T1000 (cell line): ENCODE measurements at places on chromosomes 4 and X.

DNA sequence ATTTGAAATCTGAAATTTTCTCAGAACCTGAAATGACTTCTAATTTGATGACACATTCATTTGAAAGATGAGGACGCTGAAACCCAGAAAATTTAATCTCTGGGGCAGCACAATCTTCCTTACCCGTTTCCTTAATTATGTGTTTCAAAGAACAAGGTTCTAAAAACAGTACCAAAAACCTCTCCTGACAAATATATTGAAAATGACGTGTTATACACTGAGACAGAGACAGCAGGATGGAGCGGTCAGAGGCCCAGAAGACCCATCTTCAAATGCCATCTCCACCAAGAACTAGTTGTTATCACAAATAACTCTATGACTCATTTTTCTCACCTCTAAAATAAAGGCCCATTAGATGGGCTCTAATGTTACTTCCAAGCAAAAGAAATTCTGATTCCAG, 177.3 kb downstream of the NSUN7 start:
- DNase-seq = no peak

DNA sequence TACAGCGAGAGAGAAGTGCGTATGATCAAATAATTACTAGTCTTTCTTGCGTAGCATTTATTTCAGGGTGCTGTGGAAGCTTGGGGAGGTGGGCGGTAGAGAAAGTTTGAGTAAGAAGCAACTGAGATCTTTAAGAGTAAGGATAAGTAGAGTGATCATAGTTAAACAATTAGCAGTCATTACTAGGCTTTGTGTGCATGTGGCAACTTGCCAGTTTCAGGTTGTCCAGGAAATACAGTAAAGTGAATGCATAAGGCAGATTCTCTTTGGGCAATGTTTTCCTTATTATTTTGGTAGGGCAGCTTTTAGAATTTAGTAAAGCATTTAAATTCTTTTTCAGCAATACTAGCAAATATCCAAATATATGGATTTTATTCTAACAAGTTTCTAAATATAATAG, 57.0 kb downstream of the HPGDS start:
- DNase-seq = no peak

- DNase-seq = no peak
Observed at GRCh38 chrX:150012647-150013381, 74.5 kb upstream of the EOLA2 start.

DNA sequence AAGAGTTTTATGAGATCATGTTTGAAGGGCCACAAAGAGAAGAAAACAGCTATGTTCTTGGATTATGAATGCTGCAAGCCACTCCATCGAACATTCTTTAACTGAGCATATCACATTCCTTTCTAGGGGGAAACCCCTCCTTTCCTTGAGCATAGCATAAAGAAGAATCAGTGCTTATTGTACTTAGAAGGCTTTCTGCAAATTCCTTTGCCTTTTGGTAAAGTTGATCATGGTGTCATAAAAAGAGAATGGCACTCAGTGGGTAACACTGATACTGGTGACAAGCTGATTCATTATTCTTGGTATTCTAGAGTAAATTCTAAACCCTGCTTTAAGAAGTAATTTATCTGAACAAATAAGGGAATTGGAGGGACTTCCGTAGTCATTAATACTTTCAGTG, 88.5 kb upstream of the GPR34 start:
- no peak for DNase-seq

DNA sequence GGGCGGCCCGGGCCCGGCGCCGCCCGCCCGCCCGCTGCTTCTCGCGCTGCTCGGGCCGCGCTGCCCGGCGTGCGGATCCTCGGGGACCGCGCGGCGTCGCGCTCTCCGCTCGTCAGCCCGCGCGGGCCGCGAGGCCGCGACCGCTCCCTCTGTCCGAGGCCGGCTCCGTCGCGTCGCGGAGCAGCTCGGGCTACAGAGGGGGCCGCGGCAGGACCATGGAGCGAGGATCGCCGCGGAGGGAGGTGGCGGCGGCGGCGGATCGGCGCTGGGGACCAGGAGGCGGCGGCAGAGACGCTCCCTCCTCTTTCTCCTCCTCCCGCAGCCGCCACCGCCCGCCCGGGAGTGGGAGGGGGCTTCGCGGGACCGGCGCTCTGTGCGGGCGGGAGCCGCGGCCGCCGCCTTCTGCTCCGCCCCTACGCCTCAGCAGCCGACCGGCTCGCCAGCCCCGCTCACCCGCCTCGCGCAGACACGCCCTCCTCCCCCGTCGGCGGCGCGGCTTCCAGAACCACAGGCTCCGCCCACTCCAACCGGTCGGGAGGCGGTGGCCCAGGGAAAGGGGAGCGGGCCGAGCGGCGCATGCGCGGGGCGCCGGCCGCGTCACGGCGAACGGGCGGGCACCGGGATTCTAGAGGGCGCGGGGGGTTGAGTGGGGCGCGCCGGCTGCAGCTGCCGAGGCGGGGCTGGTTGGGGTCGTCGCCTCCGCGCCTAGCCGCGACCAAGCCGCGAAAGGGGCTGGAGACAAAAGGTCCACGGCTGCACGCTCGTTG, at the start of gene CASK:
CASK (minus strand) TSS at position 344 of the 767 bp plus-strand sequence. CDS start 566 bp downstream, outside the sequence.
- peak; percentile 79 for DNase-seq

DNA sequence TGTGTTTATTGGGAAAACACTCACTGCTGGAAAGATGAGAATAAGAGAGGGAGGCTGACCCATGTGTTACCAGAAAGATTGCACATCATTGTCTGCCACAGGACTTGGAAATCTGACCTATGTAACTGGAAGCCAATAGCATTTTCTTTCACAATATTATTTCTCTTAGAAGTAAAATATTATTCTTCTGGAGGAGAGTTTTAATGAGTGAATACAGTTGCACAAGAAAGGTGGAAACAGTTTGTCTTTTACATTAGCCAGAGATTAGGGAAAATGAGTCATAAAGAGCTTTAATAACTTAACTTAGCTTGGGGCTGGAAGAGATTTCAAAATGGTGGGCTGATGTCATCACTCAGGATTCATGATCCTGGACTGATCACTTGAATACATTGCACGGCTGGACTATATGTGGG, 31.5 kb upstream of the LNX1 start:
- no peak for DNase-seq

- no peak for DNase-seq
Observed at GRCh38 chr4:163279713-163280112, 52.7 kb downstream of the NPY1R start.

DNA sequence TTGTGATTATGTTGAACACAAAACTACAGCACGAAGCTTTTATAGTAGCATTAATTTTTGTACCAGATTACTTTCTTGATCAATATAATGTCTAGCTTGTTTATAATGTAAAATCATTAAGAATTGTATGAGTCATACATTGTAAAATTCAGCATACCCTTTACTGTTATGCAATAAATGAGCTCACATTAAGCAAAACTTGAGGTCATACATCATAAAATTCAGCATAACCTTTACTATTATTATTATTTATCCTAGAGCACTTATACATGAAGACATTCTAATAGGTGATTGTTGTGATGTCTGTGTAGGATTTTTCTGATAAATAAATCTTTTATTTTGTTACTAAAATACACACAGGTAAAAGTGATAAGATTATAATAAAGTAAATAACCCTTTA, 49.4 kb downstream of the DTHD1 start:
- no peak for DNase-seq

GRCh38 chrX:15761564-15762191, 23.6 kb downstream of the CA5B start:
- DNase-seq = no peak

DNA sequence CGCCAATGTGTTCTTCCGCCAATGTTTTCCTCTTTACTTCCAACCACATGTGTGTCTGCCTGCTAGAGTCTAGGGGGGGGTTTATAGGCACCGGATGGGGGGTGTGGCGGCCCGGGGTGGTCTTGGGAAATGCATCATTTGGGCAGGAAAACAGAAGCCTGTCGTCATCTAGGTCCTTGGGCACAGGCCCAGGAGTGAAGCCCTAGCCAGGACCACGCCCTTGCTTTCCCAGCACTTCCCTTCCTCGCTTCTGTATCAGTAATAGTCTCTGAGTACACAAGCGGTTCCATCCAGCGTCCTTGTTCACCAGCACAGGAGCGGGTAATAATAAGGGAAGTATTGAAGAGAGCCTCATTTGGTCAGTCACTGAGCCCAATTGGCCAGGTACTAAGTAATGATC, 74.5 kb downstream of the QDPR start:
- DNase-seq = no peak

DNA sequence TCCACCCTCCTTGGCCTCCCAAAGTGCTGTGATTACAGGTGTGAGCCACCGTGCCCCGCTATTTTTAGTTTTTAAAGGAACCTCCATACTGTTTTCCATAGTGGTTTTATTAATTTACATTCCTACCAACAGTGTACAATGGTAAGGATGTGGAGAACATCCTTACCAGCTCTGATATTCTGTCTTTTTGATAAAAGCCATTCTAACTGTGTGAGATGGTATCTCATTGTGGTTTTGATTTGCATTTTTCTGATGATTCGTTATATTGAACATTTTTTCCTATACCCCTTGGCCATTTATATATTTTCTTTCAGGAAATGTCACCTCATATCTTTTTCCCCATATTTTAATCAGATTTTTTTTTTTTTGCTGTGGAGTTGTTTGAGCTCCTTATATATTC, 14.2 kb upstream of the TLR2 start:
- DNase-seq = no peak

DNA sequence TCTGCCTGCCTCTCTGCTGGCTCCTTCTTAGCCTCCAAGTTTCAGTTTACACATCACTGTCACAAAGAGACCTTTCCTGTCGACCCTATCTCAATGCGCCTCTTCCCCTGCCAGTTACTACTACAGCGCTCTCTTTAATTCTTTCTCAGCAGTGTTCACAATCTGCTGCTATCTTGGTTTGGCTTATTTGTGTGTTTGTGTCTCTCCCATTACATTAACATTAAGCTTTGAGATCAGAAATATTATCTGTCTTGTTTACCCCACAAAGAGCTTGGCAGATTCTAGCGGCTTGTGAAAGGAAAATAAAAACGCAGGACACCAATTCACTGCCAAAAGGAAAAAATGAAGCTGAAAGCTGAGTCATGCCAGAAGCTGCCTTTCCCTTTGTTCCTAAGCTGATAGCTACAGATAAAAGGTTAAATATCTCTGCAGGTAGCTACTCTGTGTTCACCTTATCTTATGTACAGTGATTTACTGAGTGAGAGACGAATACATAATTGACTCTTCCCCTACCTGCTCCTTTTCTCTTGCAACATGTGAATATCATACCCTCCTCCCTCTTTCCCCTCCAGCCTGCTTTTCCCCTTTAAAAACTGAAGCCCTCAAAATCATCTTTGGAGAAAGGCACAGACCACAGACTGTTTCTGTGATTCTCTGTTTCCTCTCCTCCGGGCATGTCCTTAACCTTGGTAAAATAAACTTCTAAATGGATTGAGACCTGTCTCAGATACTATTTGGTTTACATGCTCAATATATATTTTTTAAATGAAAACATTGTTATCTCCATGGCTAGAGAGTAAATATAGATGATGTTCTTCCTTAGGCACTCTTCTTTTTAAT, 19.3 kb upstream of the SLC9A7 start:
- DNase-seq = no peak

GRCh38 chr4:152537881-152538280, 2.0 kb upstream of the FBXW7 start:
- DNase-seq = no peak

DNA sequence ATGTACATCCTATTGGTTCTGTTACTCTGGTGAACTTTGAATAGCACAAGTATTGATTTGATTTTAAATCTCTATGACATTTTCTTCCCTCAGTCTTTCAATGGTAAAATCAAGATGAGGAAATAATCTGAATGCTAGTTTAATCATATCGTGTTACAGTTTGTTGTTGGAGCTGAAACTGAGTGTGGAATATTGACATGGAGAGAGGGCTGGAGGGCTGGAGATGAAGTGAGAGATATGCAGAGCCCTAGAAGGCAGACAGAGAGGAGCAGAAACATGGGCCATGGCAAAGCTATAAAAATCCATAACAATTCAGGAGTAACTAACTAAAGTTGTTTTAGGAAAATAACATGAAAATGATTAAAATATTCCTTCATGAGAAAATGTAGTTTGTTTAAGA, 141.1 kb downstream of the BANK1 start:
- DNase-seq = no peak

- DNase-seq = no peak
Observed at GRCh38 chrX:154727418-154727817, 23.5 kb downstream of the GAB3 start.

DNA sequence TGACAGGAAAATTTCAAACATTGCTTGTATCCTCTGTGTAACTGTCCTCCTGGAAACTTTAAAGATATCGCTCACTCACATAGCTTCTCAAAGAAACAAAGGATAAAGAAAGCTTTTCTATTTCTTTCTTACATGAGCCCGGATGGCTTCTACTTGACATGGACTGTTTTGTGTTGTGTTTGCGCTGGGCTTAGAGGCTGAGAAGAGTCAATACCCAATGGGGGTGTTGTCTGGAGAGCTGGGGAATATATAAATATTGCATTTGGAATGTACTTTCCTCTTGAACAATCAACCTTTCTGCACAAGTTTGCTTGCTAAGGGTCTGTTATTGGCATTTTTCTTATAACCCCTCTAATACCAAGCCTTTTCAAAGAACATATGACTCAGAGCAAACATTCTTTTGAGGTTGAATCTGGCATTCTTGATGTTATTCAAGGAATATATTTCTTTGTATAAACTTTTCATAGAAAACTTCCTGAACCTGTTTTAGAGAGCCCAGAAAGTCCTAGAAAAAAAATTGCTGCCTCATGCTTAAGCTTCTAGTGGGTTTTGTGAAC, 331.9 kb downstream of the PACRGL start:
- DNase-seq = no peak

DNA sequence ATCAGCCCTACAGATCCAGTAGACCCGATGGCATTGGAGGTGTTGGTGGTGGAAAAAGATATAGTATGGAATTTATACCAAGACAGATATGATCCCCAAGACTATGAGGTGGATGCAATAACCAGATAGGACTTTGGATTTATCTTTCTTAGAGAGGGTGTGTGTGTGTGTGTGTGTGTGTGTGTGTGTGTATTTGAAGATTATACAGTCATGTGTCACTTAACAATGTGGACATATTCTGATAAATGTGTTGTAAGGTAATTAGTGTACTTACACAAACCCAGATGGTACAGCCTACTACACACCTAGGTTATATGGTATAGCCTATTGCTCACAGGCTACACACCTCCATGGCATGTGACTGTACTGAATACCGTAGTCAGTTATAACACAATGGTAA, 24.4 kb upstream of the TAB3 start:
- DNase-seq = no peak

GRCh38 chr4:7457201-7458065, 22.7 kb upstream of the PSAPL1 start:
- DNase-seq = no peak

GRCh38 chr4:99586322-99586721, 11.7 kb downstream of the MTTP start:
- DNase-seq = no peak

- DNase-seq = peak; percentile 36
Observed at GRCh38 chrX:11341274-11342201, 48.3 kb downstream of the AMELX start.

DNA sequence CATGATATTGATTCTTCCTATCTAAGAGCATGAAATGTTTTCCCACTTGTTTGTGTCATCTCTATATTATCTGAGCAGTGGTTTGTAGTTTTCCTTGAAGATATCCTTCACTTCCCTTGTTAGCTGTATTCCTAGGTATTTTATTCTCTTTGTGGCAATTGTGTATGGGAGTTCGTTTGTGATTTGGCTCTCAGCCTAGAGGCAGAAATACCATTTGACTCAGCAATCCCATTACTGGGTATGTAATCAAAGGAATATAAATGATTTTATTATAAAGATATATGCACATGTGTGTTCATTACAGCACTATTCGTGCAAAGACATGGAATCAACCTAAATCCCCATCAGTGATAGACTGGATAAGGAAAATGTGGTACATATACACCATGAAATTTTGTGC, 172.7 kb upstream of the IL15 start:
- DNase-seq = no peak
